ENCODE measurements at places on chromosomes 11 and 22.

DNA sequence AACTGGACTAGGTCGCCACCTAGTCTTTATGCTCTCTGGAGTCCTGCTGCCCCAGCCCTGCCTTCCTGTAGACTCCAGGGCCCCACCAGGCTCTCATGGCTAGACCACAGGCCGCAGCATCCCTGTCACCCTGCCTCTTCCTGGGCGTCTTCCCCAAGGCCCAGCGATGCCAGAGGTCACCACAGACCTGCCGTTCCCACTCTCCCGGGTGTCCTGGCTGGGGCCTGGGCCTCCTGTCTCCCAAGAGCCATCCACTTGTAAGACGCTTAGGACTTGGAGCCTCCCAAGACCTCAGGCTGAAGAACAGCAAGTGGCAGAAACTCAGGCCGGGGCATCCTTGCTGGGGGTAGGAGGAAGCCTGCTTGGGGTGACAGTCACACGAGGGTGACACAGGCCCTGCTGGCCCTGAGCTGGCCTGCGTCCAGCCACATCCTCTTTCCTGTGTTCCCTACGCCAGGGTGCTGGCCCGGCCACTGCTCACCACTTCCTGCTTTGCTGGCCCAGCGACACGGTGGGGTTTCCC lies 2.0 kb upstream of the TCIRG1 start:
- DNase-seq = no peak

DNA sequence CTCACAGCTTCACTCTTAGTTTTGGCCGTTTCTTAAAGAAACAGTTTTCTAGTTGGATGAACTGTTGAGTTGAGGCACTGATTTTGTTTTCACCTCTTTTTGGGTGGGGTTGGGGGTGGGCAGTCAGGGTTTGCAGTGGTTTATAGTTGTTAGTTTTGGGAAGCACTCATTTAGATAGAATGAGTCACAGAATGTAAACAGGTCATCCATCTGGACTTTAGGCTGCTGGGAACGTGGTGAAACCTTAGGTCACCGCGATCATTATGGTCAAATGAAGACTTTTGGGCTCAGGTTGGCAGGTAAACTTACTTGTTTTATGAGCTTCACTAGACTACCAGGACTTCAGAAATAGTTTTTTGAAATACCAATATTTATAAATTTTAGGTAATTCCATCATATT lies 48.4 kb downstream of the CSTPP1 start:
- peak; percentile 16 for DNase-seq

- no peak for DNase-seq
Measured at GRCh38 chr11:688681-689080, 6.3 kb downstream of the DEAF1 start.

- no peak for DNase-seq
Measured at GRCh38 chr11:34996958-34997357, 80.5 kb downstream of the PDHX start.

DNA sequence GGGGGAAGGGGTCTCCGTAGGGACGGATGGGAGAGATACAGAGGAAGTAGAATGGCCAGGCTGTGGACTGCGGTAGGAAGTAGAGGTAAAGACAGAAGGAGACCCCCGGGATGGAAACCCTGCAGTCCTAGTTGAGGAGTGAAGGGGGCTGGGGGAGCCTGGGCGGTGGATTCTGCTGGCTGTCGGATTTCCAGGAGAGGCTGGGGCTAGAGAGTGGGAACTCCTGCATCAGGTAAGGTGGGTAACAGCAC lies 727 bp upstream of the SCARF2 start:
- no peak for DNase-seq

DNA sequence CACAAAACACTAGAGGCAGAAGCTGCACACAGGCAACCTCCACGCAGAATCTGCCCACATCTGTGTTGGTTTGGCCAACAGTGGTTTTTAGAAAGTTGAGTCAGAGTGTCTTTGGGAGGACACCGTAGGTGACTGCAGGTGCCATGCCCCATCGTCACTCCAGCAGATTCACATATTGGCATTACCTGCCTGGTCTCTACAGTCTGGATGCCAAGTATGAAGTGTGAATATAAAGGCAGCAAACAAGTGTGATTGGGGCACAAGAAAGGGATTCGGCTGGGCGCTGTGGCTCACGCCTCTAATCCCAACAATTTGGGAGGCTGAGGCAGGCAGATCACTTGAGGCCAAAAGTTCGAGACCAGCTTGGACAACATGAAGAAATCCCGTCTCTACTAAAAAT lies 11.0 kb upstream of the FXYD2 start:
- DNase-seq = no peak

DNA sequence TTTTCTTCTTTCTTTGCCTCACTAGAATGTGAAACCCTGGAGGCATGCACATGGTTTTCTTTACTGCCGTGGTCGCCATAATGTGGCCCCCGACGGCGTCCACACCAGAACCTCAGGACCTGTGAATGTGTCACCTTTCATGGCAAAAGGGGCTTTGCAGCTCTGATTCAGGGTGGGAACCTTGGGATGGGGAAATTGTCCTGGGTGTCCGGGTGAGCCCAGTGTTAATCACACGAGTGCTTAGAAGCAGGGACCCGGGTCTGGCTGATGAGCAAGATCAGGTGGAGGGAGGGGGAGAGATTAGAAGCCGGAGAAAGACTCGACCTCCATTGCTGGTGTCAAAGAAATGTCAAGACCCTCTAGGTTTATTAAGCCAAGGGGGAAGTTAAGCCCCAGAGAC lies 74.7 kb upstream of the SHISAL1 start:
- no peak for DNase-seq

DNA sequence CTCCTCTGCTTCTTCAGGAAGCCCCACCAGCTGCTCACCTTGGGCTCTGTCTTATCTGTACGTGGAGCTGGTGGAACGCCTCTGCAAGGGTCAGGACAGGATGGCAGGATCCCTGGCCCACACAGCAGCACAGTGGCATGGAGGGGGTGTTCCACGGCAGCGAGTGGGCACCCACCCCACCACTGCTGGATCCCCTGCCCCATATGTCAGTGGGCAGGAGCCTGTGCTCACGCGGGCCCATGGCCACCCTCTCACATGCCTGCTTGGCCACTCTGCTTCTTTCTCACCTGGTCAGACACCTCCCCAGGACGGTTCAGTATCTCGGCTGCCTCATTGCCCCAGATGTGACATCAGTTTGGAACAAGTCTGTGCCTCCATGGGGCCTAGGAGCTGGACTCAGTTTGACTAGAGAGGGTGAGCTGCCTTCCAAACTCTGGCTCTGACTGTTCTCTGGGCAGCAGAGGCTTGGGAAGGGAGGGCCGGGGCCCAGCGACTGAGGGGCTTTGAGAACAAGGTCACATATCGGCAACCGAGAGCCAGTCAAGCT lies 98.1 kb upstream of the LMO1 start:
- no peak for DNase-seq

GRCh38 chr11:107859459-107860239 lies 1.1 kb upstream of the SLC35F2 start:
- peak; percentile 72 for DNase-seq

- DNase-seq = peak; percentile 63
Measured at GRCh38 chr11:7098235-7098832, 9.5 kb downstream of the RBMXL2 start.

GRCh38 chr11:27313157-27313821 lies 49.7 kb downstream of the CCDC34 start:
- DNase-seq = no peak

DNA sequence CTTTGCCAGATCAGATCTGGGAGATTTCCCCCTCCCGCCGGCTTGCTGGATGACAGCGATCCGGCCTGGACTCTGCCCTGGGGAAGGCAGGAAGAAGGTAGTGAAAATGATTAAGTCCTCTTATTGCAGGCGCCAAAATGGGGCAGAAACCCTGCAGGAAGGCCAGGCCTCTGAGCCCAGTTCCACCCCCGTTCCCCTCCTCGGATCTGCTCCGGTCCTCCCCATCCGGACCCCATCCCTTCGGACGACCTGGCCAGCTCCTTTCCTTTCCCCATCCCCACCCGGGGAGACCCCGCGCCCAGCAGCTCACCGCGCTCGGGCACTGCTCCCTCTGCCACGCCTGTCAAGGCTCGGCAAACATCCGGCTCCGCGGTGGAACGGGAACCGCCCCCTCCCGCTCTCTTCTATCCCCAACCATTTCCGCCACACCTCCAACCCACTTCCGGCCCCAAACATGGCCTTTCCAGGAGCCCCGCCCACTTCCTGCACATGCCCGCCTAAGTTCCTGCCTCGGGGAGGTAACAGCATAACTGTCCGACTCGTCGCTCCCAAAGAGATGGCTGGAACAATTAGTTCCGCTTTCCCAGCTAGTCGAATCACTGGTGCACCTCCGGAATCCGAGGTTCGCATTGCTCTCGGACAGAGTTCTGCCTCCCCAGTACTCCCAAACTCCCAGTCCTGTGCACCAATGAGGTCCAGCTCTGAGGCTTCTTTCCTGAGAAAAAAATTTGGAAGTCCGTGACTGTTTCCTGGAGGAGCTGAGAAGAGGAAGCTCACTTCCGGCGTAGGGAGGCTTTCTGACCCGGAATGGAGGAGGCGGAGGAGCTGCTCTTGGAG lies at the start of the genes ARHGAP1 and ZNF408:
TSS of gene ARHGAP1 (minus strand) at position 379 of the 837 bp plus-strand sequence. CDS start 4,512 bp downstream, outside the sequence.
TSS of gene ZNF408 (plus strand) at position 791 of the 837 bp plus-strand sequence. CDS start at position 808, 17 bp downstream.
- DNase-seq = peak; percentile 98

GRCh38 chr11:20854215-20854955 lies 185.0 kb downstream of the NELL1 start:
- no peak for DNase-seq

DNA sequence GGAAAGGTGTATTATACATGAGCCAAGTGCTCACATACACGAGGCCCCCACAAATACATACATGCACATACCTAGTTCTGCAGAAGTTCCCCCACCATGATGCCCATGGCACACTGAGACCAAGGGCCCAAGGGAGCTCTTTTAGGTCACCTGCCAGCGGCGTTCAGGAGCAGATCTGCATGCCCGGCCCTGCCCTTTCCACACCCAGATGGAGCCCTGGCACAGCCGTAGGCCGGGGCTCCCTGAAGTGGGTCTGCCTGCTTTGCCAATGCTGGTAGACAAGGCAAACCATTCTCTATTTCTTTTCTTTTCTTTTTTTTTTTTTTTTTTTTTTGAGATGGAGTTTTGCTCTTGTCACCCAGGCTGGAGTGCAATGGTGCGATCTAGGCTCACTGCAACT lies 21.5 kb downstream of the NFAM1 start:
- no peak for DNase-seq

DNA sequence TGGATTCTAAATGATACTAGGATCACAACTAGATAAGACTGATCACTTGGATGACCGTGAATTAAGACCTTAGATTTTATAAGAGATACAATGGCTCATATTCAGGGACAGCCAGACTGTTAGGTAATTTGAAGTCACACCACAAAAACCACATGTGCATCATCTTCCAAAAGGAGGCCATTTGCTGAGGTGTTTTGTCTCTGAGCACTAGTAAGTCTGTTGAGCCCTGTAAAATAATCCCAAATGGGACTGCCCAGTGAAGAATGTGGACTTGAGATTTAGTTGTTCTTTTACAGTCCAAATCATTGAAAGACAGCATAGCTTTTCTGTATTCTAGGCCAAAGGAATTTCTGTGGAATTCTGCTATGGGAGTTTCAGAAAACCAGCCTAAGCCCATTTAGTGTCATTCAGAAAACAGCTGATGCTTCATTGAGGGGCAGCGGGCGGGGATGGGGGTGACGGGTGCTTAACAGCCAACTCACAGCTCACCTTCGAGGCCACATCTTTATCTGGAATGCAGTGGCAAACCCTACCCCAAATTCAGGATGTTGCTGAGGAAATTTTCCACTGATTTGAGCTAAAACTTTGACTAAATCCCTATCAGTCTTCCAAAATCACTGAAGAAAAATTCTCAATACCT lies 80.1 kb upstream of the BIRC3 start:
- no peak for DNase-seq

DNA sequence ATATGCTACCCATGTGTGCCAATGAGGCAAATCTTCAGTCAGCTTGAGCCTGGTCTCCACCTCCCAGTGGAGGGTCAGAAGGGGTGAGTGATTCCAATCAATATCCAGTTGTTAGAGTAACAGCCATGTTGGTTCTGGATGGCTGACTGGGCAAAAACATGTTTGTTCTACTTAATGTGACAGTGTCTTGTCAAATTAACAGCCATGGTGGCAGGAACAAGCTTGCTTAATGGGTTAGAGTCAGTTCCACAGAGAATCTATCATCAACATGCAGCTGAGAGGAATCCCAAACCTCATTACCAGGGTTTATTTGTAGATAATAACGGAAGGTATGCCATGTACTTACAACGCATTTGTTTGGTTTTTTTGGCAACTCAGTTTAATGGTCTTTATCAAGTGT lies 133.2 kb downstream of the SLC17A6 start:
- DNase-seq = no peak

- DNase-seq = peak; percentile 62
Measured at GRCh38 chr22:19941365-19942082, at the start of the genes COMT and TXNRD2. Gene COMT (plus strand): TSS chr22:19941772. CDS start chr22:19962527, 20,755 bp downstream. Gene TXNRD2 (minus strand): TSS chr22:19941818. CDS start chr22:19941803, 15 bp downstream.

DNA sequence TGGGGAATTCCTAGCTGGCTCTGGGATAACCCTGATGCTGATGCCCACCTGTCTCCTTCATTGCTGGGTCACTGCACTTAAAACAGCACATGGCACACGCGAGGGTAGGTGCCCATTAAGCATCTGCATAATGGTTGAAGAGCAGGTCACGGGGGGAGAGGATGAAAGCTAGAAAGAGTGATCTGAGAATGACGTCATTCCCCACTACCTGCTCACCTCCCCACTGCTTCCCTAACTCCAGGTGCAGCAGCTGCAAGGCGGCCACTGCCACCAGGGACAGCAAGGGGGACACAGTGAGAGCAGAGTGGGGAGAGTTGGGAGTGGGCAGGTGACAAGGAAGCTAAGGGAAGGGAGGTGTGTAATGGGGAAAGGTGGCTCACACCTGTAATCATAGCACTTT lies 27.0 kb downstream of the ADA2 start:
- no peak for DNase-seq

GRCh38 chr22:35660291-35661127 lies 12.3 kb downstream of the APOL6 start:
- DNase-seq = no peak

GRCh38 chr11:113831314-113831713 lies 44.1 kb downstream of the USP28 start:
- no peak for DNase-seq

- DNase-seq = no peak
Measured at GRCh38 chr11:122727101-122727929, 71.8 kb downstream of the UBASH3B start.

- DNase-seq = no peak
Measured at GRCh38 chr11:35013514-35014233, 97.3 kb downstream of the PDHX start.

DNA sequence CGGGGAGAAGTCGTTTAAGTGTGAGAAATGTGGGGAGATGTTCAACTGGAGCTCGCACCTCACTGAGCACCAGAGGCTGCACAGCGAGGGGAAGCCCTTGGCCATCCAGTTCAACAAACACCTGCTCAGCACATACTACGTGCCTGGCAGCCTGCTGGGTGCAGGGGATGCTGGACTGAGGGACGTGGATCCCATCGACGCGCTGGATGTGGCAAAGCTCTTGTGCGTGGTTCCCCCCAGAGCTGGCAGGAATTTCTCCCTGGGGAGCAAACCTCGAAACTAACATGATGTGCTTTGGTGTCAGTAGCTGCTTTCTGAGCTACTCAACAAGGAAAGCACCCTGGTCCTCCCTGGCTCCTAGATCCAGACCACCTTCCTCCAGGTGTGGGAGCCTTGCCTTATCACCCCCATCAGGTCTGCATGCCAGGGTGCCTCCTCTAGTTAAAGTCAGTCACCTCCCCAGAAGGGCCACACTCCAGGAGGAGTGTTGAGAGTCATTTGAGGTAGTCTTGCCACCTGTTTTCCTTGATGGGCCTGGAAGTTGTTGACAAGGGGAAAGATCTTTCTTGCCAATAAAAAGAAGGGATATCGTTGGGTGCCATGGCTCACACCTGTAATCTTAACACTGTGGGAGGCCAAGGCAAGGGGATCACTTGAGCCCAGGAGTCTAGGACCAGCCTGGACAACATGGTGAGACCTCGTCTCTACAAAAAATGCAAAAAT lies 12.9 kb downstream of the ZNF74 start:
- DNase-seq = no peak
